Activated naive CD4-positive, alpha-beta T cell (primary cell): ENCODE measurements at places on chromosomes 6 and 20.

- no peak for DNase-seq
These were observed 94.3 kb downstream of the INSM1 start for GRCh38 chr20:20462185-20462584.

DNA sequence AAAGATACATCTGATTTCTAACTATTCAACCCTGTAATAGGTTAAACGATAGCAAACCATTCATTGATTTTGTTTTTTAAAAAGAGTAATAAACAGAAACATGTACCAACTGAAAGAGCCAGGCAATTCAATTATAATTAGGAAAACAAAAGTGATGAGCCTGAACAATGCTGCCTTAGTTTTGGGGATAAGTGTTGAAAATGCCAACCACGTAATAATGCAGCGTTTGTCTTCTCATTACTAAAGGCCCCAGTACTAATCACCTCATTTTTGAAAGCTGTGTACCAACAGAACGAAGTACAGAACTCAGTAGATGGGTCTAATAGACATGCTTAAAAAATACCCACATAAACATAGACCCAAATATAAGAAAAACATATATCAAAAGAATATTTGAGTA, 663.6 kb upstream of the CHD6 start:
- DNase-seq = no peak

GRCh38 chr20:25195962-25196785, 662 bp downstream of the ENTPD6 start:
- no peak for DNase-seq

DNA sequence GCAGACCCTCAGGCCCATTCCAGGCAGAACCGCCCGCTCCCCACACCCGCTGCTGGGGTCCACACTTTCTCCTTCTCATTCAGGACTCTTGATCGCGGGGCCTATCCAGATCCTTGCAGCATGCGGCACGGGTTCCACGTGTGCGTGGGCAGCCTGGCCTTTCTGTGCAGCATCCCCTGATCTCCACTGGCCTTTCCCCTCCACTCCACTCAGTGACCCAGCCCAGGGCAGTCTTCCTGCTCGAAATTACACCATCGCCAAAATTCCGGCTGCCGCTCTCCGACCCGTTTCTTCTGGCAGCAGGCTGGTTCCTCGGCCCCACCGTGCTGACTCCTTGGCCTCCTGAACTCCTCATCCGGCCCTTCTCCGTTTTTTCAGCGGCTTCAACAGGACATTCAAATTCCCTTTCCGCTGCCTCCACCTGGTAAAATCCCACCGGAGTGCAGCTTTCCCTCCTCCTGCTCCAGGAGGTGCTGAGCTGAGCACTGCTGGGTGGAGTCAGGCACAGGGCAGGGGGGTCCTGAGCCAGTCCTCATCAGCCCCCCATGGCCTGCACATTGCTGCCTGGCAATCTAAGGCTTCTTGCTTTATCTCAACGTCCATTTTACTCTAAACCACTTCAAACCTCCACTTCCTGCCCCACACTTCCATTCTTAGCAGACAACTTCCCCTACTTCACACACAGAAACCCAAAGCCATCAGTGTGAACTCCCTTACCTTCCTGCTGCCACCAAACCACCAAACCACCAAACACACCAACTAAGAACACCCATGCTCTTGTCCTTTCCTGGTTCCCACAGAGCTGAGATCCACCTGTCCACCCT, 9.0 kb downstream of the SFT2D1 start:
- DNase-seq = no peak

DNA sequence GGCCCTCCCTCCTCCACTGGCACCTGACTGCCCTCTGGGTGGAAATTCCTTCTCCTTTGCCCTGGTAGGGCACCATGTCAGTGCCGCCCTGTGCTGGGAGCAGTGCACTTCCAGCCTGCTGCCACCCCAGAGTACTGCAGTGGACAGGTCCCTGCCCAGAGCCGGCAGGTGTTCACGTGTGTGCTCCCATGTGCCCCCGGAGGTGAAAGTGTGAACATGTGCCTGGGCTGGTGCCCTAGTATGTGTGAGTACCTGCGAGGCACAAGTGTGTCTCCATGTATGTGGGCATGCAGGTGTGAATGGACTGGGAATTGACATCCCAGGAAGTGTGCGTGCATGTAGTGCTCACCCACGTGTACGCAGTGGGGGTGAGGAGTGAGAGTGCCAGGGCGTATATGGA, 29.4 kb downstream of the SDCBP2 start:
- no peak for DNase-seq

DNA sequence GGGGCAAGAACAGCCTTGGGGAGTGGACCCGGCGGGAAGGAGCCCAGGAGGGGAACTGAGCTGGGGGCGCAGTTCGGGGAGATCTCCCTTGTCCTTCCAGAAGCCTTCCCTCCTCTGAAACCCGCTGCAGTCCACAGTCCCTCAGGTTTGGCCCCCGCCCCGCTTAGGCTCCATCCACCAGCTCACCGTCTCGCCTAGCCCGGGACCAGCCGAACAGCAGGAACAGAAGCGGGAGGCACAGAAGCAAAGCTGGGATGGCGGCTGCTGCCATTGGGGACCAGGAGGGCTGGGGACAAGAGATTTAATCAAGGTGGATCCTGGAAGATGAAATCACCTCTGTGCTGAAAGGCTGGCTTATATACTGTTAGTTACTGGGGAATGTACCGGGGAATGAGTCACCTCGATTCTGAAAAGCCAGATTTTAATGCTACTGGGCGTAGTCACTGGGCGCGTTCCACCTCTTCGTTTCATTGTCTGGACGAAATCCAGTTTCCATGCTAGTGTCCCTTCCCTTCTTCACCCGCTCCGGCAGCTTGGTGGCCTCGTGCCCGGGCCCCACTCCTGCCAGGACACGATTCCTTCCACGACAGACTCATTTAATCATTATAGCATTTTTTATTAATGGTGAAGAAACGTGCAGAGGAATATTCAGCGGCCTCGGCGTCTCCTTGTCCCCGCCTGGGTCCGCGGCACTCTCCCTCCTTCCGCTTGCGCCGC, at the start of gene RAET1L:
Gene RAET1L (minus strand): TSS at position 332 of the 717 bp plus-strand sequence. CDS start 61 bp downstream, at position 271.
- DNase-seq = no peak

DNA sequence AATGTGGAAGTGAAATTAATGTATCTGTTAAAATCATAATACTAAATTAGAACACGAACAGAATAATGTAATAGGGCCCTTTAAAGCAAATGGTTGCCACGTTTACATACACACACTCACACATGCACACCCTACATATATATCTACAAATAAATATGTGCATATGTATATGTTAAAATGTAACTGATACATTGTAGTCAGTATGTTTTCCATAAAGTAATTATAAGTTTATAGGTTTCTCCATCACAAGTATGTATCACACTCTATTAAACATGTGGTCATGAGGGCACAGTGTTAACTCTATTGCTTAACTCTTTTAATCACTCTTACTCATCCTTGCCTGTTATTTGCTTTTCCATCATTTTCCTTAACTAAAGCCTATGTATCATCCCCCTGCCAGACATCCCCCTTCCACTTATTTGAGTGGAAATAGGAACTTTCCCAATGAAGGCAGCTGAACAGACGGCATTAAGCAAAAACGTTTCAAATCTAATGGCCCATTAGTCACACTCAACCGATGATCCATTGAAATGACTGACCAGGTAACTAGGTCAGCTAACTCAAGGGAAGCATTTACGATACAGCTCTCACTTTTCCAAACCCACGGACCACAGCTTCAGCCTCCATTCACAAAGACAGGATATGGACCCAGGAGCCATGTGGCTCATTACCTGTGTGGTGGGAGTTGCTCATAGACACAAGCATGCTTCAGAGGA, 89.3 kb downstream of the HAO1 start:
- DNase-seq = no peak

DNA sequence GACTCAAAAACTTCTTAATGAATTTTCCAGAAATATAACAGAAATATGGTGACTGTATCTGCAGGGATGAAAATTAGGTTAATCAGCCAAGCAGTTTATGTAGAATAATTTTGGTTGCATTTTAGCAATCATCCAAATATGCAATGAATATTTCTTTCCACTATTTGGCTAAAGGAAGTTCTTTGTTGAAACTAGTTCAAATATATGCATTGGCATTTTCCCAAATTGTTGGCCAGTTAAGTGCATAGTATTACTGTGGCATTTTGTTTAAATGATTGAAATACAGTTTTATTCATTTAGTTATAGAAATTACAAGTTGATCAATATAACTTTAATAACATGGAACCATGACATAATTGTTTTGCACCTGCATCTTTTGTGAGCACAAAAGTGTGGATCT, 115.5 kb downstream of the DOK5 start:
- no peak for DNase-seq

DNA sequence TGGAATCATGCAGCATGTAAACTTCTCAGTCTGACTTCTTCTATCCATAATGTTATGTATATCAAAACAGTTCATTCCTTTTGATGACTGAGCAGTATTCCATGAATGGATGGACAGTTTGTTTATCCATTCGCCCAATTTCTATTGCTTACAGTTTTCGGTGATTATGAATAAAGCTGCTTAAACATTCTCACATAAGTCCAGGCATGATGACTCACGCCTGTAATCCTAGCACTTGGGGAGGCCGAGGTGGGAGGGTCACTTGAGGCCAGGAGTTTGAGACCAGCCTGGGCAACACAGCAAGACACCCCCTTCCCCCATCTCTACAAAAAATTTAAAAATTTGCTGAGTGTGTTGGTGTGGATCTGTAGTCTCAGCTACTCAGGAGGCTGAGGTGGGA, 22.9 kb upstream of the HMGA1 start:
- DNase-seq = no peak

GRCh38 chr20:20881808-20882207, 169.4 kb upstream of the RALGAPA2 start:
- DNase-seq = no peak

GRCh38 chr20:33861458-33861857, 50.3 kb downstream of the CHMP4B start:
- DNase-seq = no peak
